ENCODE measurements at places on chromosomes 4 and X.

- DNase-seq, result no peak
Observed at GRCh38 chr4:11537846-11538245, 109.2 kb upstream of the HS3ST1 start.

- no peak for DNase-seq
Observed at GRCh38 chr4:80989921-80990544, 40.5 kb upstream of the BMP3 start.

GRCh38 chrX:150155436-150156035 lies 207.6 kb upstream of the MAMLD1 start:
- DNase-seq, result no peak

GRCh38 chrX:39582091-39582490 lies 515.7 kb downstream of the BCOR start:
- DNase-seq, result no peak
